ENCODE measurements at places on chromosomes 16 and 17.

DNA sequence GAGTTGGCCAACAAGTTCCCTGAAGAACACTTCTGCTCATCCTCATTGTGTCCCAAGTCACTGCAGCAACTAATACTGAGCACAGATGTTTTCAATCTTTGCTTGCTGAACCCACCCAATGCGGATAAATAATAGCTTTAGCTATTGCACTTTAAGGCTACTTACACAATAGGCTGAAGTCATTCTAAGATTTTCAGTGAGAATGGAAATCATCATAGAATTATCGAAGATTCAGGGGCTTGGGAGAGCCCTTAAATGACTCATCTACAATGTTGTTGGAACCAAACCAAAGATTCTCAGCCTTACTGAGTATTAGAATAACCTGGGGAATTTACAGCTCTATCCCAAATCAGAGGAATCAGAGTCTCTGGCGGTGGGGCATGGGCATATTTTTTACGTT is 51.2 kb downstream of the SYCE1L start:
- DNase-seq, result no peak

- DNase-seq, result no peak
Measured at GRCh38 chr16:87445486-87445885, 47.3 kb downstream of the ZCCHC14 start.

DNA sequence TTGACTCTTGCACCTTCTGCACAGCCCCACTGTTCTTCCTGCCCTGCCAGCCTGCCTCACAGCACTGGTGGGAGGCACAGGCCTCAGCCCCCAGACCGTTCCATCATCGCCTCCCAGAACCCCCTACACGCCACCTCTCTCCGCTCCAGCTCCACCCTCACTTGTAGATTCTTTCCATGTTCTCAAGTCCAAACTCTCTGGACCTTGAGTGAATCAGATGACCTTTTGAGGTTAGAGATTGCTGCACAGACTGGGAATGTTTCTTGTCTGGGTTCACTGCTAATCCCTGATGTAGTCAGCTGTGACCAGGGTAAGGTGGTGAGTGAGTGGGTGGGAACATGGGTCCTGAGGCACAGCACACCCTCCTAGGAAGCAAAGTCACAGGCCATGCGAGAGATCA is 272.4 kb downstream of the IRF8 start:
- peak; percentile 88 for DNase-seq

- DNase-seq, result no peak
Measured at GRCh38 chr17:60393840-60394723, 2.1 kb upstream of the USP32 start.

DNA sequence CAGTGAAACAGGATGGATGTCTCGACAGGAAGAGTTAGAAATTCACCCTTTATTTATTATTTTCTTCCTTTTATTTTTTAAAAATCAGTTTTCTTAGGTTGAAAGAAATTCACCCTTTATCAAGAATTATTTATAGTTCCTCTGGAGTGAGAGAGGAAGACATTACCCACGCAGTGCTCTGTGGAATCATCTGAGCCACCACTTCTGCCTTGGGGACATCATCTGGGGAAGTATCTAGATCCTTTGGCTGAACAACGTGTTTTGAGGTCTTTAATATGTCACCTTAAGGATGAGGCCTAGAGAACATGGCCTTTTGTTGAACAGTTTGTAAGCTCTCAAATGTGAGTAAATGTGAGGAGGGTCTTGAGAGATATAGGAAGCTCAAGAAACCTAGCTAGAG is 183.3 kb downstream of the UTP18 start:
- no peak for DNase-seq
